ENCODE measurements at places on chromosomes 7 and 10.

DNA sequence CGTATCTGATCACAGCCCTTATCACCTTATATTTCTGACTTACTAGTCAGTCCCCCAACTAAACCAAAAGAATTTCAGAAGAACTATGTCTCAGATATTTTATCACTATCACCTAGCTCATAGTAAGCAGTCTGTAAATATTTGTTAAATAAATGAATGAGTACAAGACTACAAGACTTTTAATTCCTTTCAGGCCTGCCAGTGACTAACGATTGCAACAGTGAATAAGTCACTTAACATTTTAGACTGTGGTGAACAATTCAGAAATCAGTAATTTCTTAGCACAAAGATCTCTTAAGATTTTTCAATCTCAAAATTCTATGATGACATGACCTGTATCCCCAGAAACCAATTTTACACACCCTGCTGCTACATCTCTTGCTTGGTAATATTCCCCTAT is 162.2 kb downstream of the IMMP2L start:
- no peak for DNase-seq

DNA sequence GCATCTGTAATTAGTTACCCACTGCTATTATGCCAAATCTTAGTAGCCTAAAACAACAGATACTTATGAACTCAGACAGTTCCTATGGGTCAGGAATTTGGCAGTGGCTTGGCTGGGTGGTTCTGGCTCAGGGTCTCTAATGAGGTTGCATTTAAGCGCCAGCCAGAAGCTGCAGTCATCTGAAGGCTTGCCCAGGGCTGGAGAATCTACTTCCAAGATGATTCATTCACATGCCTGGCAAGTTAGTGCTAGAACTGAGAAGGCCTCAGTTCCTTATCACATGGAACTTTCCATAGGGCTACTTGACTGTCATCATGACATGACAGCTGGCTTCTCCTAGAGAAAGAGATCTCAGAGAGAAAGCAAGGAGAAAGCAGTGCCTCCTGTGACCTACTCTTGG is 121.3 kb downstream of the AVL9 start:
- peak; percentile 32 for DNase-seq

- DNase-seq = no peak
These were observed 77.5 kb downstream of the NPSR1 start for GRCh38 chr7:34735526-34735925.

GRCh38 chr10:122618461-122619165 is 58.1 kb downstream of the DMBT1 start:
- DNase-seq = no peak

DNA sequence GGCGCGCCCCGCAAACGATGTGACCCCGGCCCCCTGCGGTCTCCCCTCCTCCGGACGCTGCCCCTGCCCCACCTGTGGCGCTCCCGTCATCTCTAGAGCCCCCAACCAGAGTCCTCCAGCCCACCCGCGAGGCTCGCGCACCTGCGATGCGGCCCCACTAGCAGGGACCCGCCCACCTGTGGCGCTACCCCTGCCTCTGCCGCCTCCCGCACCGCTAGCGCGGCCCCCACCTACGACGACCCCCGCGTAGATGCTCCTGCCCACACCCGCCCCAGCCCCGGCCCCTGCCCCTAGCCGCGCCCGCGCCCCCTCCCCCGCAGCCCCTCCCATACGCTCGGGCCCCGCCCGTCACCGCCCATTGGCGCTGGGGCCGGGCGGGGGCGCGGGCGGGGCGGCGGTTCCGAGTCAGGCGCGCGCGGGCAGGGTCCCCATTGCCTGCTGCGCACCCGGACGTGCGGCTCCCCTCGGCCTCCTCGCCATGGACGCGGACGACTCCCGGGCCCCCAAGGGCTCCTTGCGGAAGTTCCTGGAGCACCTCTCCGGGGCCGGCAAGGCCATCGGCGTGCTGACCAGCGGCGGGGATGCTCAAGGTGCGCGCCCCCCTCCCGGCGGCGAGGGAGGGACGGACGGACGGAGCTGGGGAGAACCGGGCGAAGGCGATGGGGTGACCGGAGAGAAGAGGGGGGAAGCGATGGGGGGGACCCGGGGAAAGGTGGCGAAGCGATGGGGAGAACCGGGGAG is at the start of gene PFKP:
TSS of gene PFKP (plus strand) at position 431 of the 741 bp plus-strand sequence. CDS start at position 479, 48 bp downstream.
- peak; percentile 27 for DNase-seq

GRCh38 chr10:106711313-106711906 is 453.1 kb downstream of the SORCS1 start:
- peak; percentile 76 for DNase-seq

DNA sequence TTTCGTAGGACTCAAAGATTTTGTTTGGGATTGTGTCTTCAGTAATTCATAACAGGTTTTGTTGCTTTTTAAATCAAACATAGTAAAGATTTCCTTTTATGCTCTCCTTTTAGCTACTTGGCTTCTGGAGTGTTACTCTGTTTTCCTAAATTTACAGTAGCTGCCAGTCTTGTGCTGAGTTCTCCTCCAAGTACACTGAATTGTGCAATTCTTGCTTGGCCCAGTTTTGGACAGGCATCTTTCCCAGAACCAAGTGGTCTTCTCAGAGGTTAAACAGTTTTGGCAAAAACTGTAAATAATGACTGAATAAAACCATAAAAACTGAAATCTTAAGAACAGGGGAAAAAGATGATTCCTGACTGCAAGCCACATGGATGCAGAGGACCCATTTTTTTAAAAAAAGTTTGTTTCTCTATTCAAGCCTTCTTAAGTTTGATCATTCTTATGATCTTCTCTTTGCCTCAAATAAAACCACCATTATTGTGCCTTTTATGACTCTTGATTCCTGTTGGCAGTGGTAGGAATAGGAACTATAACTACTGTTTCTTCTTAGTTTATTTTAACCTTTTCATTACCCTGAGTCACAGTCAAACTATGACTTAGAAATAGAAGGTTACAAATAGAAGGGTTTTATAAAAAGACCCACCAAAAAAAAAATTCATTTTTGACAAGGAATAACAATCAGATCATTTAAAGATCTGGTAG is 88.0 kb downstream of the MDFIC start:
- no peak for DNase-seq

DNA sequence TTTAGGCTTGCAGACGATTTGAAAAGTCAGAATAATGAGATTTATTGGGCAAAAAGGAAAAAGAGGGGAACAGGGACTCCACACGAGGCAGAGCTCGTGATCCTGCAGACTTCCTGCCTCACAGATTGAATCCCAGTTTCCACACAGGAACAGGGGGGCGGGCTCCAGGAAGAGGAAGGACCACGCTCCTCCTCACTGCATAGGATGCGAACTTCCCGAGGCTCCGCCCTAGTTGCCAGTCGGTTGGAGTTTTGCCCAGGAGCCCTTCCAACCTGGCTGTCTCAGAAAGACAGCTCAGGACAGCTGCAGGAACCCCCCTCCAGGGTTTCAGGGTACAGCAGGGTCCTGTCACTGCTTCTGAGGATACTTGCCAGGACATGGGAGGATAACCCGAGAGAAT is 488.3 kb upstream of the ADARB2 start:
- DNase-seq = no peak

DNA sequence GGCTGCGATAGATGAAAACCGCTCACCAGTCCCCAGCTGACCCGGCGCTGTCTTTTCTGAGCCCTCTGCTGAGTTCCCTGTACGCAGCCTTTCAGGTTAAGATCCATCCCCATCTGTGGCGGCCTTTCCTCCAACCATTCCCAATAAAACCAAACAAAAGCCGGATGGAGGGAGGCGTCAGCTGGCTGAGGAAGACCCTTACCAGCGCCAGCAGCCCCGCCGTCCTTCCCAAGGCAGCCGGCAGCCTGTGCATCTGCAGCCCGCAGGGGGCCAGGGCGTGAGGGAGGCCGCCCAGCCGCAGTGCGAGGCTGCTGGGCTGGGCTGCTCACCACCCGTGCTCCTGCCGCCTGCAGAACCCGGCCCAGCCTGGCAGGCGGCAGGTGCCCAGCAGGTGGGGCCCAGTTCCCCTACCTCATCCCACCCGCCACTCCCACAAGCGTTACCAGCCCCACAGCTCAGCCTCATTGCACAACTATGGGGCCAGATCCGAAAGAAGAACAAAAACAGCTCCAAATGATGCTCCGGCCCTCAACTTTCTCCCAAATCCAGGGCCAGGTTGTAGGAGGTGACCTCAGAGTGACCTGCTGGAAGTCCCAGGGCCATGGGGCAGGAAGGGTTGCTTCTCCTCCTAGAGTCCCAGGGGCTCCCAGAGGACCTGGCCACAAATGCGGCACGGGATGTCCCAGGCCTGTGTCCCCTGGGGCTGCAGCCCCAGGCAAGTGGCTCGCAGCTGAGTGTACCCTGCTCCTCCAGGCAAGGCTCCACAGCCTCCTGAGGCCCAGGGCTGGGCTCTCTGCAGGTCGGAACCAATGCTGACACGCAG is 23.8 kb downstream of the PAPOLB start:
- no peak for DNase-seq

DNA sequence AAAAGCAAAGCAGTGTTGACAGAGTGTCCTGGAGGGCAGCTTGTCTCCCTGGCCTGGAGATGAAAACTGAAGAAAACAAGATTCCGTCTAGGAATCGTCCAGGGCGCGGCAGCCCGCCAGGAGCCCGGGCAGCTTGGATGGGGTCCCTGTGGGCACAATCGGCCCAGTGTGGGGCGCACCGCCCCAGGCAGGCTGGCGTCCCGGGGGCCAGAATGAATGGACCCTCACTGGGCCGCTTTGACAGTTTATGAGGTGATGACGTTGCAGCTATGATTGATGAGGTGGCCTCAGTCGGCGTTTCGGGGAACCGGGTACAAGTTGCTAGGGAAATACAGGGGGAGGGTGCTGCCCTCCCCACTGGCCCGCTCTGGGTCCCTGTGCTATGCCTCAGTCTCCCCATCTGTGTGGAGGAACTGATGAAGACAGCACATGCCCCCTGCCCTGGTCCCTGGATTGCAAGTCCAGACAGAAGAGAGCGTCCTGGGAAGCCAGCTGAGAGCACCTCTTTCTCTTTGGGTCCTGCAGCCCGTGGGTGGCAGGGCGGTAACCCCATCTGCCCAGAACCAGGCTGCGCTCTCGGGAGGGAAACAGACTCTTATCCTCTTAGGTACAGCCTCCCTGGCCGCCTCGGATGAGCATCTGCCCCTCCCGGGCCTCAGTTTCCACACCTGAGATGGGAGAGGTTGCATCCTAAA is 131.3 kb downstream of the LHPP start:
- peak; percentile 2 for DNase-seq

- no peak for DNase-seq
These were observed 1.8 kb upstream of the OPN1SW start for GRCh38 chr7:128777156-128778123.

GRCh38 chr7:70520611-70521010 is 611.3 kb upstream of the GALNT17 start:
- no peak for DNase-seq

DNA sequence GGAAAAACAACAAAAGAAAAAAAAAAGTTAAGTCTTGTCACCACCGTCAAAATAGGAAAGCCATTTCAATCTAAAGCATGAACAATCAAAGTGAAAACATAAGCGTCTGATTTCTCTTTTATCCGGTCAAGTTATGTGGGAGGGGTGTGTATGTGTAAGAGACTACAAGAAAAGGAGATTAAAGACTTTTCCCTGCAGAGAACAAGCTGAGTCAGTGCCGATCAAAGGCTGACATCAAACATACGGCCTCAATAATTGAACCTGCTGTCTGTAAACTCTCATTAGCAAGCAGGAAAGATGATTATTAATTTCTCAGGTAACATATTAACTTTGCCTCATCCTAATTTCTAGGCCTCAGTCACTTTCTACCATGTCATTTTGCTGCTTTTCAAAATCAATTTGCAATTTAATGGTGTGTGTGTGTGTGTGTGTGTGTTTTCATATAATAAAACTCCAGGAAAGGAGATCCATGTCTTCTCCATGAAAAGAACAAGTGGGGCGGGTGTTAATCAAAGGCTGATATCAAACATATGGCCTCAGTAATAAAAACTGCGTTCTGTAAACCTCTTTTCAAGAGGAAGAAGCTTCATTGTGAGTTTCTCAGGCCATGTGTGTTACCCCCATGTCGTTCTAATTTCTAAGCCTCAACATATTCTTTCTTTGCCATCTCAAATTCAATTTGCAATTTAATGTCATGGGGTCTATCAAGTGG is 649.1 kb upstream of the SORCS1 start:
- no peak for DNase-seq

GRCh38 chr7:79282070-79282694 is 171.3 kb downstream of the MAGI2 start:
- peak; percentile 33 for DNase-seq

DNA sequence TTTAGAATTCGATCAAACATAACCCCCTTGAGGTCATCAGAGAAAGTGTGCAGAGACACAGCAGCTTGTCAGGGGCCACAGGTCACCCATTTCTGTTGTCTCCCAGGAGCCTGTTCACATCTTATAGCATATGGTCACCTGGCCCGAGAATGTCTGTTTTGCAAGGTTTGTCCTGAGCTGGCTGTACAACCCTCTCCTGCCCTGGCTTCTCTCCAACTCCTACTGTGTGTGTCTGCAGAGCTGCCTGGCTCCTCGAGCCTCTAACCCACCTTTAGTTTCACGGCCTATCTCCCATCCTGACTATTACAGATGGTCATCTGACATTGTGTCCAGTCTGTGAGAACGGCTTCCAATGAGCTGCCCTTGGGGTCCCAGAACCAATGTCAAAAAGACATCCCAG is 683.4 kb downstream of the SDK1 start:
- DNase-seq = no peak

- DNase-seq = no peak
These were observed 168.0 kb upstream of the PHYHIPL start for GRCh38 chr10:59008452-59008851.

DNA sequence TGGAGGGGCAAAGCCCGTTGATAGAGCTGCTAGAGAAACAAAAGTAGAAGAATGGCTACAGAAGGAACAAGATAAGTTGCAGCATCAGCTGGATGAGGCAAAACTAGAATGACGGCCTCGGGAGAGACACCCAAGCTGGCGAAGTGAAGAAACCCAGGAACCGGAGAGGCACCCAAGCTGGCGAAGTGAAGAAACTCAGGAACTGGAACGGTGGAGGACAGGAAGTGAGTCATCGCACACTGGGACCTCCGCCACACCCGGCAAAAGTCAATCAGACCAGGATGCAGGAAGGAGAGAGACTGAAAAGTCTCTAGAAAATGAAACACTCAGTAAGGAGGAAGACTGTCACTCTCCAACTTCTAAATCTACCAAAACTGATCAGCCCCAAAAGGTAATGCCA is 133.0 kb upstream of the NEBL start:
- no peak for DNase-seq

- DNase-seq = no peak
These were observed 32.8 kb upstream of the DLG5 start for GRCh38 chr10:77959384-77959783.

- peak; percentile 85 for DNase-seq
These were observed at the start of gene DENND2A for GRCh38 chr7:140640727-140641523. DENND2A (minus strand) TSS chr7:140640813; CDS start chr7:140602397, 38,416 bp downstream.

- DNase-seq = no peak
These were observed 89.8 kb downstream of the MBL2 start for GRCh38 chr10:52682766-52683165.

GRCh38 chr10:119595676-119596515 is 868 bp downstream of the TIAL1 start:
- DNase-seq = peak; percentile 35

DNA sequence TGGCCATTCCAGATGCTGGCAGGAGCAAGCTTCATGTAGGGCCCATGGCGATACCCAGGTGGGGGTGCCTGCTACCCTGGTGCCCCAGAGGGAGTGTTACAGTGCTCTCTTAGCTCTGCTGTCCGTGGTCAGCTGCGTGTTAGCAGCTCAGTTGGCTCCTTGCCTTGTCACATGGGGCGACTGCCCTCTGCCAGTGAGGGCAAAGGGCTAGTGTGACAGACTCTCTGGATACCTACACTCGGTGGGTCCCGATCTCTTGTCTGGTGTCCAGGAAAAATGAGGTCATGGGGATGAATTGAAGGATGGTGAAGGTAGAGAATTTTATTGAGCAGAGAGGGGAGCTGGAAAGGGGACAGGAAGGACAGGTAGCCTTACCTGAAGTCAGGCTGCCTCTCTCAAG is 152.2 kb downstream of the CYP26A1 start:
- no peak for DNase-seq

- no peak for DNase-seq
These were observed 4.6 kb downstream of the HMX3 start for GRCh38 chr10:123140164-123140982.
